ENCODE measurements at places on chromosomes 3 and 15.

GRCh38 chr3:184373422-184373821 is 4.6 kb downstream of the THPO start:
- DNase-seq: no peak

DNA sequence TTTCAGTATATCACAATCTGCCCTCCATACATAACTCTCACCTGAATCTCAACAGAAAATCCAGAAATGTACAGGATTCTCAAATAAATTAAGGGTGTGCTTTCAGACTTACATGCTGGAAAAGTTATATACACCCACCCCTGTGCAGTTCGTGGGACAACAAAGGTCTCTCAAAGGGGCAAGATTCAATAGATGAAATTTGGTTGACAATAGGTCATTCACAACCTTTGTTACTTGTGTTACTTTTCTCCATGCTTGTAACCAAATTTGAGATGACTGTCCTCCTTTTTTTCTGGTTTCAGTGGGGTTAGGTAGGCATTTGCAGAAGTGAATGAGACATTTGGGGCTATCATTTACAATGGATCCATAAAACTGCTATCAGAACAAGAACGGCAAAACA is 72.7 kb downstream of the SETMAR start:
- no peak for DNase-seq

GRCh38 chr15:89178307-89178977 is 42.9 kb downstream of the RLBP1 start:
- no peak for DNase-seq

GRCh38 chr3:24017305-24017704 is 72.2 kb downstream of the NR1D2 start:
- DNase-seq: no peak

DNA sequence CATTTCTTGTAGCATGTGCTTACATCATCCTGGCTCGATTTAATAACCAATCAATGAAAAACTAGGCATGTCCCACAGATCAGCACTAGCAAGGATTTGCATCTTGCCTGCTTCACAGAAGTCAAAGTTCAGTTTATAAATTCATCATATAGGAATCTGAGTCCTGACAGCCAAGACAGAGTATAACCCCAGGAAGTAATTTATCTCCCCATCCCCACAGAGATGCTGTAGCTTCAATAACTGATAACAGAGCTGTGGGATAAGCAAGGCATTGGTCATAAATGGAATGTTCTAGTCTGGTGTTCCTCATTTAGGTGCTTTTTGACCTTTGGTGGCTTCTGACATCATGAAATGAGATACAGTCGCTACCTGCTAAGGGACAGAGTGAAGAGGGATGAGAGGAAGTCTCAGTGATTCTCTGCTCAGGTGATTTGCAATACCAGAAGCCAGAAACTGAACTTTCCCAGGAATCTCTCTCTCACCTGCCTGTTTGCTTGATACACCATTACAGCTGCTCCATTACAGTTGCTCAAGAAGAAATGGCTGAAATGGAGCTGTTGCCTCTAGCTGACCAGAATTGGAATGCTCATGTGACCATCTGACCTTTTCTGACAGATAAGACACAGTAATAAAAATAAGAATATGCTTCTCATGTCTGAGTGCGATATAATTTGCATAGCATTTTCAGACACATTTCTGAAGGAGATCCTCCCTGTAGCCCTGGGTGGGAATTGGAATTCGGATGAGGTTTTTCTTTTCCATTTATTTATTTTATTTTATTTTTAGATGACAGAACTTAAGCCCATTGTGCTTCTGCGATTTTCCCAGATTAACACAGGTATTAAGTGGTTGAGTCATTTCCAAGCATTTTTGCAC is 217.1 kb upstream of the KCNMB2 start:
- DNase-seq: peak; percentile 45

DNA sequence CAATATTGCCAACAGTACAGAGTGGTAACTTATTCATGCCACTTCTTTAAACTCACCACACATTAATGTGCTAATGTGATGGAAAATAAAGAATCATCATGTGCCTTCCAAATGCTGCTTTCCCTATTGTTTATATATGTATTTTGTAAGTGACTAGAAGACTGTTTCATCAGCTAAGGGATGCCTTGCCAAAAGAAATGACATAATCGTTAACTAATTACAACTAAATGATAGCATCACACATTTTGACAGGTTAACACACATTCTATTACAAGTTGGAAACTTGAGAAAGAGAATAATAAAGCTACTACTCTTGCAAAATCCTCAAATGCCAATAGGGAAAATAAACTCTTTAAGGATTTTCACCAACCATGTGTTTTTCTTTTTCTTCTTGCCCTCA is 329.9 kb upstream of the AGTR1 start:
- DNase-seq: peak; percentile 28

Measured in fibroblast of skin of abdomen (primary cell).